ENCODE measurements at places on chromosomes 2 and 18. TPM values are rescaled to one million over a fixed set of nuclear protein-coding genes. Genes with fewer than 3 reads are reported as not detected.
A peak's percentile ranks its signal among the peaks of the same experiment; 100 is the strongest.

Gene OSR1
- total RNA-seq = 30.6 TPM

Gene RAB6C
- not detected for total RNA-seq

DNA sequence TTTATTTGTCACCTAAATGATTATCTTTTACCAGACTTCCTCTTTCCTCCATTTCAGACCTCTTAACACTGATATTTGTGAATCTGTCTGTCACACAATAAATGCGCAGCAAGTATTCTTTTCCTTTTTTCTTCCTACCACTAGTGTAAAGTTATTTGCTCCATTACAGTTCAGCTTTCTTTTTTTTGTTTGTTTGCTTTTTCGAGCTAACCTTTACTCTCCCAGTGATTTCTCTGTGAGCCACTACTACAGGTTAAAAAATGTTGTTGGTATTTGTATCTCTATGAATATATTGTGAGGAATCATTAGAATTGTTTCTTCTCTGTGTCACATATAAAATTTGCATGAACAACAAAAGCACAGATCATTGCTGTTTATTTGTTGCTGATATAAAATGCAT, 854.0 kb upstream of the GCFC2 start:
- no peaks in the 10 kb centered on the region for H3K36me3 ChIP-seq
- H3K4me3 ChIP-seq = no peak overlapping the region
- no peak for DNase-seq
- H3K27me3 ChIP-seq = no peaks in the 10 kb centered on the region
- no peak overlapping the region for H3K27ac ChIP-seq

- DNase-seq = no peak
- peaks cover 5% of the 10 kb centered on the region for H3K36me3 ChIP-seq
- H3K27me3 ChIP-seq = no peaks in the 10 kb centered on the region
These were observed 8.6 kb upstream of the TMEM214 start for GRCh38 chr2:27024188-27024587.

- no peak overlapping the region for H3K4me3 ChIP-seq
- no peaks in the 10 kb centered on the region for H3K27me3 ChIP-seq
- no peaks in the 10 kb centered on the region for H3K36me3 ChIP-seq
- H3K4me1 ChIP-seq = peaks cover 11% of the 10 kb centered on the region
These were observed 133.5 kb downstream of the GLI2 start for GRCh38 chr2:120869036-120869729.

GRCh38 chr18:11808001-11808855, 43.0 kb upstream of the CHMP1B start:
- no peaks in the 10 kb centered on the region for H3K27me3 ChIP-seq
- peak overlapping the region; percentile 91 for H3K27ac ChIP-seq
- peaks cover 25% of the 10 kb centered on the region for H3K4me1 ChIP-seq

- no peak overlapping the region for H3K4me3 ChIP-seq
- no peak overlapping the region for H3K27ac ChIP-seq
- H3K4me1 ChIP-seq = peaks cover 27% of the 10 kb centered on the region
- no peak for DNase-seq
- H3K36me3 ChIP-seq = no peaks in the 10 kb centered on the region
These were observed 82.3 kb upstream of the GCFC2 start for GRCh38 chr2:75792996-75793395.

Data from PC-3 (cell line).